ENCODE measurements at places on chromosomes 1 and 21.

DNA sequence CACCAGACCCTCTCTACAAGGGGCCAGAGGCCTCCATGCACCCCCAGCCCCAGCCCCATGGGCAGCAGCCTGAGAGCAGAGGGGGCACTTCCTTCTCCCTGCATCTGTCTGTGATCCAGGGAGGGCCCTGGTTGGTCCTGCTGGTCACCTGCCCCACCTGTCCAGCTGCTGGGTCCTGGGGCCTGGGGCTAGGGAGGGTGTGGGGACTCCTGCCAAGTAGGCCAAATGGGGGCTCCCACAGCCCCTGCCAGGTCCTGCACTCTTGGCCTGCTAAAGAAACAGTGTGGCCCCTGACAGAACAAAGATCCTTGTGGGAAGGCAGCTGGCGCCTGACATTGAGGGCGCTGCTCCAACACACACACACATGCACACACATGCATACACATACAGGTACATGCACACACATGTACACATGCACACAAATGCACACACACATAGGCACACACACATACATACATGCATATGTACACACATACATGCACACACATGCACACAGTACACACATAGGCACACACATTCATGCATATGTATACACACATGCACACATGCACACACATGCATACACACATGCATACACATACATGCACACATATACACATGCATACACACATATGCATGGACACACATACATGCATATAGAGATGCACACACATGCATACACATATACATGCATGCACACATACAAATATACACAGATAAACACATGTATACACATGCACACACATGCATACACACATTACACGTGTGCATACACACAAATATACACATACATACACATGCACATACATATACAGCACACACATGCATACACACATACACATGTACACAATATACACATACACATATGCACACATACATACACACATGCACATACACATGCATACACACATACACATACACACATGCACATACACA lies 49.9 kb downstream of the TRPM2 start:
- DNase-seq, result no peak

DNA sequence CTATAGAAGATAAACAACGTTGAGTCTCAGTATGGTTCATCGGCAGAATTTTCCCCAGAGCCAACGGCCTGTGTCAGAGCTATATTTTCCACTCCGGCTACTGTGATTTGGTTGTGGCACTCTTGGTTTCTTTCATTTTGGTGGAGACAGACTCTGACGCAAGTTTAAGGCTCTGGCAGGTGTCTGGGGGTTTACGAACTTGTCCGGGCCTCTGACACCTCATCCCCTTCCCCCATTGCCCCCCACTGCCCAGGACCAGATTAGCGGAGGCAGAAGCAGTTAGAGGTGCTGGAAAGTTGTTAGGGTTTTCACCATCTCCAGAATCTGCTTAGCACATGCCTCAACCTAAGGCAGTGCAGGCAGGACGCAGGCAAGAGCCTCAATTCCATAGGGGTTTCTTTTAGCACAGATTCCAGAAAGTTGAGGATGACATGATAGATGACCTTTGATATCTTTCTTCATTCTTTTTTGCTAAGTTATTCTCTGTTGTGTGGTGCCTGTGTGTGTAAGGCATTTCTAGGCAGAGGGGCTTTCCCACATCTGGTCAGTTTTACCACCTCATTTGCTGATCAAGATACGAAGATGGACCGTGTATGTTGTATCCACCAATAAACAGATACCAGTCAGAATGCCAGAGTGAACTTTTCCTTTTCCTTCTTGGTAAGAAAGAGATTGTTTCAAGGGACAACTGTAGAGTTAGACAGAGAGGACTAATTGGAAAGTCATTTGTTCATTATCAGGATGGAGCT lies 18.4 kb upstream of the IL10 start:
- DNase-seq, result no peak

DNA sequence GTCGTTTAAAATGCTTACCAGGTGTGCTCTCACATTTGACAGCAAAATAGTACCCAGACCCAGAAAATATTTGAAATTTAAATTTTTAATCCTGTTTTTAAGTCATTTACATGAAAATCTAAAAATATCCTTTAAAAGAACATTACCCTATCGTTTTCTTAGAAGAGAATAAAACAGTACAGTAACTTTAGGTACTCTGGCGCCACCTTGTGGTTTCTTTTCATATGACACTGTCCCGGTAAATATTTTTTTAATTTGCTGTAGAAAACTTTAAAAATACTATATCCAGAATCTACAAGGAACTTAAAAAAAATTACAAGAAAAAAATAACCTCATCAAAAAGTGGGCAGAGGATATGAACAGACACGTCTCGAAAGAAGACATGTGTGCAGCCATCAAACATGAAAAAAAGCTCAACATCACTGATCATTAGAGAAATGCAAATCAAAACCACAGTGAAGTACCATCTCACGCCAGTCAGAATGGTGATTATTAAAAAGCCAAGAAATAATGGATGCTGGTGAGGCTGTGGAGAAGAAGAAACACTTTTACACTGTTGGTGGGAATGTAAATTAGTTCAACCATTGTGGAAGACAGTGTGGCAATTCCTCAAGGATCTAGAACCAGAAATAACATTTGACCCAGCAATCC lies 129.2 kb downstream of the RGS21 start:
- no peak for DNase-seq

DNA sequence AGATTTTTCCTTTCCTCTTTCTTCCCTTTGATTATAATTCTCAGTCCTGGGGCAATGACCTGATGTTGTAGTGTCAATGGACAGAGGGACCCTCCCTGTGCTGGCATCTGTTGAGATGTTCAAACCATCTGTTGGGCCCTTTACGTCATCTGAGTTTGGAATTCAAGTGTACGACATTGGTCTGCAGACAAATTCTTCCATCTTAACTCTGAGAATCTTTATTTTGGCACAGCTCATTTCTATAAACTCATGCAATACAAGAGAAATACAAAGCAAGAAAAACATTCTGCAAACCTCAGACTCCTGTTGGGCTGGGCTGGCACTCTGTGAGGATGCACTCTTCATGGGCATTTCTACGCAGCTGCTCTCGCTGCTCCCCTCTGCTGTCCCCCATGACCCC lies 54.2 kb downstream of the IFI44 start:
- DNase-seq, result no peak

GRCh38 chr1:67597336-67597735 lies 87.7 kb upstream of the GADD45A start:
- DNase-seq, result no peak

GRCh38 chr1:44684525-44684924 lies 10.0 kb downstream of the ARMH1 start:
- DNase-seq, result no peak

- no peak for DNase-seq
Measured at GRCh38 chr1:47569681-47570470, 132.0 kb downstream of the FOXD2 start.

GRCh38 chr1:210617293-210617692 lies 288.6 kb downstream of the HHAT start:
- no peak for DNase-seq

- DNase-seq, result no peak
Measured at GRCh38 chr1:55575571-55576279, 360.6 kb upstream of the USP24 start.

GRCh38 chr1:118998171-118998570 lies 10.0 kb upstream of the TBX15 start:
- no peak for DNase-seq

- no peak for DNase-seq
Measured at GRCh38 chr1:223209293-223209898, 66.3 kb upstream of the TLR5 start.

DNA sequence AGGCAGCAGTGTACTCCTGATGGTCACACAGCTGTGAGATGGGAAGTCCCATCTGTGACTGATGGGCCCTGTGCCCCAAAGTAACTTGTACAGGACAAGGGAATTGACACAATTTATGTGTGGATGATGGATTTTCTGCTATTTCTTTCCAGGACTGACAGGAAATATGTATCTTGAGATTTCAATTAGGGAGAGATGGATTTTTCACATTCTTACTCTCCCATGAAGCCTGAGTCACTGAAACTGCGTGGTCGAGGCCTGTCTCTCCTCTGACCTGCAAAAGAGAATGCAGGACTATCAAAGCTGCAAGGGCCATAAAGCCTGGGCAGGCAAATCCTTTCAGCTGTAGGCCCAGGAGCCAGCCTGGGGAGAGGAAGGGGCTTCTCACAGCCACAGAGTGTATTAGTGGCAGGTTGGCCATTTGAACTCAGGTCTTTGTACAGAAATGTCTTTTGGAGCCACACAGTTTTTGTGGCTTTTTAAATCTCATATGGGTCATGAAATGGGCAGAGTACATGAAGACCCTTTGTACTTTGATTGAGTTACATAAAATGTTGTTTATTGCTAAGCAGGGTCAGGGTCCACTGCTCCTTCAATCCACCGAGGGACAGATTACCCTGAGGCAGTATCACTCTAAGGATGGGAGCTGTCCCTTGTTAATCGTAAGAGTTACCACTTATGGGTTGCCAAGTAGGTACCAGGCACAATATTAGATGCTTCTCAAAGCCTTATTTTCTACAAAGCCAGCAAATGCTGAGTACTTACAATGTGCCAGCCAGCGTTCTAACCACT lies 14.8 kb downstream of the ALX3 start:
- no peak for DNase-seq

DNA sequence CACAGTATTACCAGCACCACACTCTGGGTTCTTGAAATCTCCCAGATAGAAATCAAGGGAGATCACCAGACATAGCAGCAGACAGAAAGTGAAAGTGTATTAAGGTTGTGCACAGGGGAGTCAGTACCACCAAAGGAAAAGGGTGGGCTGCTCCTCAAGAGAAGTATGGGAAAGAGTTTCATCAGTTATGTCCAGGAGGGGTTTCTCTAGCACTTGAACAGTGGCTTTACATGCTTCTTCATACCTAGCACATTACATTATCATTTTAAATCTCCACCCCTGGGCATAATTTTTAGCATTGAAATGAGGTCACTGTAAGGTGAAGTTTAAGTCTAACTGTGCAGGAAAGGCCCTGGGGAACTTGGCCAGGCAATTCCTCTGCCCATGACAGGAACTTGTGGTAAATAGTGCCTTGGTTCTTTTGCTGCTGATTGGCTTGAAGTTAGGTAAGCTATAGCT lies 601.0 kb downstream of the NUF2 start:
- DNase-seq, result no peak

DNA sequence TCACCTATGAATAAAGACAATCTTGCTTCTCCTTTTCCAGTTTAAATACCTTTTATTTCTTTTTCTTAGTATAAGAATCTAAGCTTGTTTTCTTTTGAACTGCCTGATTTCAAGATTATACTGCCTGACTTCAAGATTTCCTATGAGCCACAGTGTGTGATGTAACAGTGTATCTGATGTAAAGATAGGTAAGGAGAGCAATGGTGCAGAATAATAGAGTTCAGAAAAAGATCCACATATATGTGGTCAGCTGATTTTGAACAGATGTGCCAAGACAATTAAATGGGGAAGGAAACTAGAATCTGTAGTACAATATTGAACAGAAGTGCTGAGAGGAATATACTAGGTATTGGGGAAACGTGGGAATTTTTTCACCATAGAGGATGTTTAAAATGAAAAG lies 21.0 kb downstream of the EXO1 start:
- DNase-seq, result no peak

- DNase-seq, result no peak
Measured at GRCh38 chr1:69739251-69739605, 171.5 kb downstream of the LRRC7 start.

GRCh38 chr21:31161157-31161556 lies 122.9 kb upstream of the KRTAP19-8 start:
- DNase-seq, result no peak

DNA sequence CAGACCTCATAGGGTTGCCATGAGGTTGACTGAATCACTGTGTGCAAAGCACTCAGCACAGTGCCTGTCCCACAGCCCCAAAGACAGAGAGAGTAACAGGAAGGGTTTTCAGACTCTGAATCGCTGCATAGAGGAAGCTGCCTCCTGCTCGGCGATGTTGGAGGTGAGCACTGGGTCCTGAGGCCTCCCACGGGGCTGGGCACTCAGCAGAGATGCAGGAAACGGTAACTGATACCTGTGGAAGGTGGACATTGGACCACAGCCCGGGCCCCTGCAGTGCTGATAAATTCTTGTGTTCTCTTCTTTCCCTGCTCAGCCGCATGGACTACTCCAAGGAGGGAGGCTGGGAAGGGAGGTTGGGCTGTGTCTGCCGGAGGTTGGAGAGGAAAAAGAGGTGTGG lies 389.7 kb downstream of the PTPRU start:
- no peak for DNase-seq

- peak; percentile 74 for DNase-seq
Measured at GRCh38 chr1:202084791-202085681, 37.7 kb upstream of the GPR37L1 start.

GRCh38 chr1:223007935-223008334 lies 135.1 kb downstream of the TLR5 start:
- no peak for DNase-seq

GRCh38 chr1:231584117-231584516 lies 42.5 kb upstream of the DISC1 start:
- DNase-seq, result no peak

DNA sequence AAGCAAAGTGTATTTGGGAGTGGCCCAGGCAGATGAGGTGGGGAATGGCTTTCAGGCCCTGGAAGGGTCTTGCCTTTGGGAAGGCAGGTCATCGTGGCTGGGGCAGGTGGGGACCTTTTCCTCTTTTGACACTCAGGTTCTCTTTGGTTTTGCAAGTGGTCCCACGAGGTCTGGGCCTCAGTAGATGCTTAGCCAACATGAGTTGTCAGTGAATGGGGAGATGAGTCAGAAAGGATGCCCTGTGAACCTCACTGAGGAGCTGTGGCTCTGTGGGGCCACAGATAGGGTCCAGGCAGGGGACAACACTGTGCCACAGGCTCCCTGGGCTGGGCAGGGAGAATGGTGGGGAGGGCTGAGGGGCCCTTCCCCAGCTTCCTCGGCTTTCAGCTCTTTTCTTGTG lies 19.0 kb downstream of the ARHGEF10L start:
- DNase-seq, result no peak
